ENCODE measurements at places on chromosomes 7 and 10.

DNA sequence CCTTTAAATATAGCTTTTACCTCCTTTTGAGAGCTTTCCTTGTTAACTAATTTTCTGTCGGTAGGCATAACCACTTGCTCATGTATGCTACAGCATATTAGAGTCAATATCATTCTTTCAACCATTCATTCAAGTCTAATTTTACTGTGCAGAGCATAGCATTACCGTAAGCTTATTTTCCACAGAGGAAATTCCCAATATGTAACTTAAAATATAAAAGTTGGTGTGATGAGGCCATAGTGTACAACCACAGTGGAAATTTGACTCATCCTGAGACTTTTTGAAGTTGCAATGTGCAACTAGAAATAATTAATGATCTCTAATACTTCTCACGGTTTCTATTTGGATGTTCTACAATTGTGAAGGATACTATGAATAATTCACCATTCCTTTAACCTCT is 80.6 kb upstream of the KLF6 start:
- no peak for DNase-seq

GRCh38 chr10:4434516-4435071 is 391.4 kb upstream of the AKR1E2 start:
- DNase-seq = no peak

DNA sequence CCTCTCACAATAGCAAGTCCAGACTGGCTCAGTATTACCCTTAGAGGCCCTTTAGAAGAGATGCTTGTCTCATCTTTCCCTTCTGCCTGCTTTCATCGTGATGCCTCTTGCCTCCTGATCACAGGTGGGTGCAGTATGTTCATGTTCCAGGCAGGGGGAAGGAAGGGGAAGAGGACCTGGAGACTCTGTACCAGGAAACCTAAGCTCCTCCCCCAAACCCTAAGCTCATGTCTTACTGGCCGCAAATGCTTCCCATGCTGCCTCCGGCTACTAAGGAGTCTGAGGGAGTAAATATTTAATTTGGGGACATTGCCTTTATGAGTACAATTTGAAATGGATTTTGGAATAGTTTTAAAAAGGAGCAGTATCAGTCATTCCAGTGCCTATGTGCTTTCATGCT is 192.6 kb downstream of the CDCA7L start:
- no peak for DNase-seq

GRCh38 chr7:110894111-110894510 is 196.8 kb upstream of the LRRN3 start:
- DNase-seq = no peak

GRCh38 chr7:28176174-28176573 is 4.4 kb downstream of the JAZF1 start:
- DNase-seq = no peak

DNA sequence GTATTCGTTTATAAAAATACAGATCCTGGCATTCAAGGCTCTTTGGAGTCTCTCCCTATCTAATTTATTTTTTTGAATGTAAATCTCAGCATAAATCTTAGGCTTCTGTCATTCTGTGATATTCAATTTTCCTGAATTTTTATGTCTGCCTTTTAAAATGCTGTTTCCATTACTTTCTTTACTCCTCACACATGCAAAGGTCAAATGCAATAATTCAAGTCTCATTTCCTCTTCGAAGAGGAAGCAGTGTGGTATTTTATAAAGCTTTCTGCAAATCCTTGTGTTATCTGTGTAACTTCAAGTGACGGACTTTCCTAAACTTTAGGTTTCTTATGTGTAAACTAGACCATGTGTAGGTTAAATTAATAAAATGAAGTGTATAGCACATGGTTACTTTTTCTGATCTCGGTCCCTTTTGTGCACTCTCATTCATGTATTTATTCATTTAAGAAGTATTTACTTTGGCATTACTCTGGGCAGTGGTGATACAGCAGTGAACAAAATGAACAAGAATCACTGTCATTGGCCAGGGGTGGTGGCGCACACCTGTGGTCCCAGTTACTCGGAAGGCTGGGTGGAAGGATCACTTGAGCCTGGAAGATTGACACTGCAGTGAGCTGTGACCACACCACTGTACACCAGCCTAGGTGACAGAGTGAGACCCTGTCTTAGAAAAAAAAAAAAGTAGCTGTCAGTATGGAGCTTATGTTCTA is 332.2 kb downstream of the EXOC4 start:
- DNase-seq = no peak

Data from stimulated activated CD4-positive, alpha-beta T cell treated with anti-CD3 and anti-CD28 coated beads, Interleukin-4, amount 100 ng/mL, for 48 hours (primary cell).